NCI-H1694 treated with DMSO at 0.1 percent for 48 hours (cell line): ENCODE measurements at places on chromosomes 6 and 20.

DNA sequence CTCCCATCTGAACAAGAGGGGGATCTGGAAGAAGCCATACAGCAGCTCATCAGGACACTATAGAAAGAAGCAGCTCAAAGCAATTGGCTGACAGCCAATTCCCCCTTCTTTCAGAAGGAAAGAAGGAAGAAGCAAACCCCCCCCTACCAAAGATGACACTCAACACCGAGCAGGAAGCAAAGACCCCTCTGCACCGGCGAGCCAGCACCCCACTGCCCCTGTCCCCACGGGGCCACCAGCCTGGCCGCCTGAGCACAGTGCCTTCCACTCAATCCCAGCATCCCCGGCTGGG is 1.2 kb downstream of the REM1 start:
- no peak for DNase-seq

DNA sequence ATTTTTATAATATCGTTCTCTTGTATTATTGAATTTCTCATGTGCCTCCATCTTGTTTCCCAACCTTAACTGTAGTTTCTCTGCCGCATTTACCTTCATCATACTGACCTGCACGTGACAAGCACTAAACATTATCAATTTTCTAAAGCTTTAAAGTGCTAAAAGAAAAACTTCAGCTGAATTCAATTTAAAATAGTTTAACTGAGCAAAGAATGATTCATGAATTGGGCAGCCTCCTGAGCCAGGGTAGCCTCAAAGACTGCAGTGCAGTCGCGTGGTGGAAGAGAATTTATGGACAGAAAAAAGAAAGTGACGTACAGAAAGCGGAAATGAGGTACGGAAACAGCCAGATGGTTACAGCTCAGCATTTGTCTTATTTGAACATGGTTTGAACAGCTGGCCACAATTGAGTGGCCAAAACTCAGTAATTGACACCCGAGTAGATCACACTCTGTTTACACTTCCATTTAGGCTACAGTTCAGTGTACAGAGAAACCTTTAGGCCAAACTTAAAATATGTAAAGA is 4.2 kb upstream of the ZDHHC14 start:
- DNase-seq = peak; percentile 34

- no peak for DNase-seq
These were observed 19.3 kb downstream of the SULF2 start for GRCh38 chr20:47765691-47766594.

DNA sequence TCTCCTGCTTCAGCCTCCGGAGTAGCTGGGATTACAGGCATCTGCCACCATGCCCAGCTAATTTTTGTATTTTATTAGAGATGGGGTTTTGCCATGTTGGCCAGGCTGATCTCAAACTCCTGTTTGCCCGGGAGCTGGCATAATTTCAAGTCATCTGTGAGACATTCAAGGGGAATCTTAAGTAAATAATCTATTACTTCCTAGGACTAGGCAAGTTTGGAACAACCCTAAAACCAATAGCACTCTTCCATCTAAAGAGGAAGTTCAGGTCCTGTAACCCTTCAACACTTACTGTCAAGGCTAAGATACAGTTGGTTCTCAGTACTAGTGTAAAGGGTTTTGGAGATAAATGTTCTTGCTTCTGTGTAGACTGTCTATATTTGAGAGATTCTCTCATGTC is 267.8 kb upstream of the IRAK1BP1 start:
- DNase-seq = no peak

- DNase-seq = no peak
These were observed 295.7 kb downstream of the PHACTR1 start for GRCh38 chr6:13012296-13012695.

DNA sequence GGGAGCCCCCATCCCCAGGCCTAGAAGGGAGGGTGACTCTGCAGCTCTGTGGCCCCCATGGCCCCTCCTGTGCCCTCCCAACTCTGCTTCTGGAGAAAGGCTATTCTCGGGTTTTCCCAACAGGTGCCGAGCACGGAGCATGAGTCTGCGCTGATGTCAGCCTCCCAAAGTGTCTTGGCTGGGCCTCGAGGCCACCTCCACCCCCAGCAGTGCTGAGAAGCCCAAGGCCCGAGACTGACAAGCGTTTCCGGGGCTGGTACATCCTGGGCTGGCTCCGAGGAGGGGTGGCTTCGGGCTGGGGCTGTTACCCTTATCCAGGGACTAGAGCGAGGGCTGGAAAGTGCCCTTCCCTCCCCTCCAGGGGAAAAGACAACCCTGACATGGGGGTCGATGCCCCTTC is 60.2 kb upstream of the GATA5 start:
- no peak for DNase-seq

GRCh38 chr20:10739566-10739965 is 65.8 kb upstream of the JAG1 start:
- DNase-seq = no peak

- no peak for DNase-seq
These were observed 122.0 kb downstream of the PLEKHG1 start for GRCh38 chr6:150721418-150722266.

- no peak for DNase-seq
These were observed 22.4 kb downstream of the TMC2 start for GRCh38 chr20:2558581-2559278.

- no peak for DNase-seq
These were observed 98.4 kb downstream of the ESR1 start for GRCh38 chr6:151905854-151906253.

- no peak for DNase-seq
These were observed 25.8 kb upstream of the RTF2 start for GRCh38 chr20:56442389-56443365.

DNA sequence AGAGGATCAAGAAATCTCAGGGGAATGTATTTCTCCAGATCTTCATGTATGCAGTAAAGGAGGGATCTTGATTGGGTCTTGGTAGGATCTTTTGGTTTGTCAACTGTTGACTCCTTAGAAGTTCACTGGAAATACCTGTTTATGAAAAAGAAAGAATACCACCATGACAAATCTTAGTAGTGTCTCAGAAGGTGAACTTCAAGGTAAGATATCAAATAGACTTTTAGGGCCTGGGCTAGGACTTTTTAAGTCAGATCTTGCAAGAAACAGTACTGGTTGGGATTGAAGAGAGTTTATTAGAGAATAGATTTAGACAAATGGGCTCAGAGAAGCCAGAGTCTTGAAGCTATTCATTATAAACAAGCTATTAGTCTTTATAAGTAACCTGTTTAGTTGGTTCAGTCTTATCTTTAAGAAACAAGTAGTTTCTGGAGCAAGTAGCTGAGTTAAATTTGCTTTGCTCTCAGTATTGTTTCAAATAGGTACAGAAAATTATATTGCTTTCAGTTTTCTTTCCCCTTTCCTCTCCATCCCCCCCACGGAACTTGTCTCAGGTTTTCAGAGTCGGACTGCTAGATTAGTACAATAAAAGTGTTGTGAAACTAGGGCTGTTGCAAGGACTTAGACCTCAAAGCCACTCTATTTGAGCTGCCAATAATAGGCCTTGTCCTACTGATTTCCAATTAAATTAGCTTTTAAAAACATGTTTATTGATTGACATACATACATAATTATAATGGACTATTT is 529.1 kb upstream of the CITED2 start:
- DNase-seq = no peak

DNA sequence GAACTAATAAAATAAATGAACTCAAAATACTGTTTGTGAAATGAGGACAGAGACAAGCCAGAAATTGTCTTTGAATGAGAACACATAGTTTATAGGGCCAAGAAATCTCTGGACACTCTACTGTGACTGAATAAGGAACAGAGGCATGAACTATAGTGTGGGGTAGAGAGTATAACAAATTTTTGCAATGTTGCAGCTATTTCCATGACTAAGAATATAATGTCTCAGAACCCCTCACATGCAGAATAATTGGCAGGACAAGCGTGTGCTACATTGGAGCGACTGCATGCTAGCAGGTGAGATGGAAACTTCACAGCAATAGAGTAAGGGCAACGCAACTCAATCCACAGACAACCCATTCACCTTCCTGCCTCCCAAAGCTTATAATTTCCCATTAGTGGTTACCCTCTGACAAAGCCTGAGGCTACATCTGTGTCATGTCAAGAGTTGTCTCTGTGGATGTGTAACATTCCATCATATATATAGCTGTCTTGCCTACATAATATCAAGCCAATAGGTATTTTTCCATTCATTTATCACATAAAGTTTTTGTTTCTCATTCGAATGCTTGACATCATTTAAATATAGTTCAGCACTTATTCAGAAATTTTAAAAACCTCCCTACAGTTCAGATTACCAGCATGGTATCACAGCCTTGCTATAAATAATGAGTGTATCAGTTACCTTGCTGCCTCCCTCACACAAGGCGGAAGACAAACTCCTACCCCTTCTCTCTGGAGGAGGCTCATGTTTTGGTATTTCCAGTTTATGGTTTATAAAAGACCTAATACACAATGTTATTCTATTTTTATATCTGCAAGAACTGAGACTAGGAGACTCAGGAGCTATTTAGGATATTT is 47.9 kb upstream of the ECHDC1 start:
- no peak for DNase-seq

- no peak for DNase-seq
These were observed 11.0 kb upstream of the SLC35B3 start for GRCh38 chr6:8446391-8446790.

GRCh38 chr6:106097411-106098231 is 11.5 kb downstream of the PRDM1 start:
- no peak for DNase-seq

DNA sequence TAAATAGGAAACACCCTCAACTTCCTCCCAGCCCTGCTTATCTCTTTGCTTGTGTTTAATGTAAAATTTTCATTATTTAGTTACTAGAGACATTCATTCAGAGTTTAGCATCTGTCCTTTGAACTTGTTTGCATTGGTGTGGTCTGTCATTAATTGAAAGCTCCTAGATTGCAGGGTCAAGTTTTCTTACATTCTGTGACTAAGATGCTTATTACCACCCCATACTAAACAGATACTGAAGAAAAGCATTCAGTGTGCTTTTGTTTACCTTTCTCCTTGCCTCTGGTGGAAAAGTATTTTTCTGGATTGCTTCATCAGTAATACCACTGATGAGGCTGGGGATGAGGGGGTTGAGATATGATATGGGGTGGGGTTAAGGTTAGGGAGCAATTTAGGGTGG is 199.0 kb downstream of the SAMD5 start:
- no peak for DNase-seq

GRCh38 chr20:41248368-41249024 is 69.0 kb downstream of the ZHX3 start:
- no peak for DNase-seq

DNA sequence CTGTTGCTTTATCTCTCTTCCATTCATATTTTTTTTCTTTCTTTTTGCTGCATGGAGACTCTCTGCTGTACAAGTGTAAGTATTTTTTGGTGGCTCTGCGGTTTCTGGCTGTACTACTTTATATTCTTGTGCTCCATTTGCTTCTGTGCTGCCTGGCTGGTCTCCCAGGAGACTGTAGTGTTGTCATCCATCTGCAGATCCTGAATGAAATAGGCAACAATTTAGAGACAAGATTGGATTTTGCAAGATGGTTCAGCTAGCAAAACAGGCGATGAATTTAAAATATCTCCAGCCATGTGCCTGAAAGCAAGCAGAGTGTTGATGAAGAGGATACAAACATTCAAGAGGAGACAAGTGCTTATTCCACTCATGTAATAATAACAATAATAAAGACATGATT is 75.1 kb upstream of the SCGN start:
- DNase-seq = no peak

DNA sequence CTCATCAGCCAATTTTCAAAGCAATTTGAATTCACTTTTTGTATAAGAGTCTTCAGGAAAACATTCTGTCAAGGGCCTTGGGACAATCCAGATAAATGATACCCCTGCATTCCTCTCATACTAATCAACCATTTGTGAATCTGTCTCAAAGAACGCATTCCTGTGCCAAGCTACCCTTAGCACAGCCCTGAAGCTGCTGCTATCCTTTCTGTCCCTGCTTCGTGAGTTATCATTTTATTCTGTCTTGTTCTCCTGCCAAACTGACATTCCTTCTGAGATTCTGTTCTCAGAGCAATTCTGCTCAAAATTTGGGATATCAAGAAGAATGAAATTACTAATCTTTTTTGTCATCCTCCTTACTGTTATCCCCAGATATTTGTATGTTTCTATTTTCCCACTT is 213.9 kb upstream of the STXBP5 start:
- no peak for DNase-seq

DNA sequence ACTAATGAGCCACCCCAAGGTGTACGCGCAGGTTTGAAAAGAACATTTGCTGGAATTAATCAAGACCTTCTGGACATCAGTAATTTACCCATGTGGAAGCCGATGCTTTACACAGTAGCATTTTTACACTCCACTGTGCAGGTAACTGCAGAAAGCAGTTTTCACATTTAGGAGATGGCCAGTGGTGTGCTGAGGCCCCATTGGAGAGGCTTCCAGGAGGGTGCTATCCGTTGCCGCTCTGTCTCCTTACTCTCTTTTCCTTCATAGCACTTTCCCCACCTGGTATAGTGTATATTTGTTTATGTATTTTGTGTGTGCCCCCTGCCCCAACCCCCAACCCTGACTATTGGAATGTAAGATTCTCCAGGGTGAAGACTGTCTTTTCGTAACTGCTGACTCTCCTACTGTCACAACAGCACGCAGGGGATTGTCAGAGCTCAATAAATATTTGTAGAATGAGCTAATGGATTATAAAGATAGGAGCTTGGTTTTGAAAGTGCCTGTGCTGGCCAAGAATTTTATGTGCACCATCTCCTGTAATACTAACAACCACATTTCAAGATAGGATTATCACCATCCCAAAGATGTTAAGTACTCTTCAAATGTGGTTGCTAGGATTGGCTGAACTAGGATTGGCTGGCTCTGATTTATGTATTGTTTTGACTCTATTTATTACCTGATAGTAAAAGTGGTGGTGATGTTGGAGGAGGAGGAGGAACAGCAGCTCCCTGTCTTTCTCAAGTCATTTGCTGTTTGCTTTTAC is 74.0 kb upstream of the GLP1R start:
- no peak for DNase-seq

DNA sequence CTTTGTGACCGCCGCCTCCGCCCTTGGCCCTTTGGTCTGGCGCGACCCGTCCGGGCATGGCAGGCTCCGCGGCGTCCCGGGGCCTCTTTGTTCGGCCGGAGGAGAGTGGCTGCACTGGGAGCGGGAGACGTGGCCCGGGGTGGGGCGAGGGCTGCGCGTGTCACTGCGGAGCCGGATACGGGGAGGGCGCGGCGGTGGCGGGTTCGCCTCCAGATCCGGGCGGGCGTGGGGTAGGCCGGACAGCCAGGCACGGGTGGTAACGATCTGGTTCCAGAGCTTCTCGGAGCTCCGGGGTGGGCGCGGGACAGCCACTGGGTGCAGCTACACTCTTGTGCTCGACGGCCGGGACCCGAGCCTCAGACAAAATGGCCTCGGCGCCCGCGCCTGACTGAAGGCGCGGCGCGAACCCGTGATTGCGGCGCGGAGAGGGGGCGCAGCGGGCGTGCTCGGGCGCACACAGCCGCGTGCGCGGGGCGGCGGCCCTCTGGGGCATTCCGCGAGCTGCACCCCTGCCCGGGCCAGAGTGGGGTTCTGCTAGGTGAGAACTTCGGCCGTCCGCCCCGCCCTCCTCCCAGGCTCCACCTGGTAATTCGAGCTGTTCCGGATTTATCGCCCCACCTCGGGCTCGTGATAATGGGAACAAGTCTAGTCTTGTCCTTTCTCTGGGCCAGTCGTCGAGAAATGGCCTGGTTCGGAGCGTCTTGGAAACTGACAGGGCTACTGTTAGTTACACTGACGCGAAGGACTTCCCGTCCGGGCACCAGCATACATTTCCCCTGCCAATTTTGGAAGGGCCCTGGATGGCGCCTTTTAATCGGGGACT is 1.0 kb downstream of the LOC128125822 start:
- DNase-seq = peak; percentile 49

- DNase-seq = no peak
These were observed 24.2 kb upstream of the MAS1 start for GRCh38 chr6:159866286-159867247.
